ENCODE measurements at places on chromosomes 2 and 18. TPM values are rescaled to one million over a fixed set of nuclear protein-coding genes. Genes with fewer than 3 reads are reported as not detected.

UGT1A6 gene
- not detected for total RNA-seq

RPL37A gene
- total RNA-seq = 422 TPM

YES1 gene
- 50.4 TPM for total RNA-seq

COL4A3 gene
- 29.6 TPM for total RNA-seq

KLHL41 gene
- total RNA-seq = 1.2 TPM

KCNE4 gene
- 9.6 TPM for total RNA-seq

NXPH2 gene
- not detected for total RNA-seq

UGT1A8 gene
- not detected for total RNA-seq

DOCK10 gene
- 44.9 TPM for total RNA-seq

VSNL1 gene
- not detected for total RNA-seq

C2orf80 gene
- not detected for total RNA-seq

- H3K4me1 ChIP-seq = no peaks in the 10 kb centered on the region
- DNase-seq = no peak
- no peak overlapping the region for H3K4me3 ChIP-seq
- H3K27ac ChIP-seq = no peak overlapping the region
- H3K36me3 ChIP-seq = no peaks in the 10 kb centered on the region
These were observed 183.4 kb downstream of the MYO3B start for GRCh38 chr2:170361090-170361936.

GRCh38 chr18:78645216-78645615, 334.4 kb upstream of the SALL3 start:
- no peaks in the 10 kb centered on the region for H3K4me1 ChIP-seq
- no peaks in the 10 kb centered on the region for H3K36me3 ChIP-seq
- H3K27me3 ChIP-seq = no peaks in the 10 kb centered on the region
- no peak overlapping the region for H3K27ac ChIP-seq
- no peak overlapping the region for H3K4me3 ChIP-seq

- no peak for DNase-seq
- no peak overlapping the region for H3K4me3 ChIP-seq
- H3K27ac ChIP-seq = no peak overlapping the region
These were observed 57.4 kb downstream of the SP100 start for GRCh38 chr2:230473378-230473777.

DNA sequence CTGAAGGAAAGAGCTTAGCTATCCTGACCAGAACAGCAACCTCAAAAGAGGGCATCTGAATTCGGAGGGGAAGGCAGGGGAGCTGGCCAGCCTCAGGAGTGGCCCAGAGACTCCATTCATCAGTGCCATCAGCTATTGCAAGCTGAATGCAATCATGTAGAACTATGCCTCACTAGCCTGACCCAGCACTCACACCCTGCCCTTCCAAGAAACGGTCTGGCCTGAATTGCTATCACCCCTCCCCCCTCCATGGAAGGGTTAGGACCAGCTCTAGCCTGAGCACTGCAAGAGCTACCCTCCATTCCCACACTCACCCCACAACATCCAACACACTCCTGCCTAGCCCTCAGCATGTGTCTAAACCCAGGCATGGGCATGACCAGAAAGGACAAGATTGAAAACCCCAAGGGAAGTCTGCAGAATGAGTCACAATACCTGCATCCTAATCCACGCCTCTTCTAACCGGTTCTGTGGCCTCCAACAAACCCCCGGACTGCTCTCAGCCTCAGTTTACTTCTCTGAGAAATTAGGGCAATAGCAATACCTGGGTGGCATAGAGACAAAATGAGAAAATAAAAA, 120.3 kb downstream of the BCL11A start:
- no peak overlapping the region for H3K27ac ChIP-seq
- no peaks in the 10 kb centered on the region for H3K27me3 ChIP-seq

DNA sequence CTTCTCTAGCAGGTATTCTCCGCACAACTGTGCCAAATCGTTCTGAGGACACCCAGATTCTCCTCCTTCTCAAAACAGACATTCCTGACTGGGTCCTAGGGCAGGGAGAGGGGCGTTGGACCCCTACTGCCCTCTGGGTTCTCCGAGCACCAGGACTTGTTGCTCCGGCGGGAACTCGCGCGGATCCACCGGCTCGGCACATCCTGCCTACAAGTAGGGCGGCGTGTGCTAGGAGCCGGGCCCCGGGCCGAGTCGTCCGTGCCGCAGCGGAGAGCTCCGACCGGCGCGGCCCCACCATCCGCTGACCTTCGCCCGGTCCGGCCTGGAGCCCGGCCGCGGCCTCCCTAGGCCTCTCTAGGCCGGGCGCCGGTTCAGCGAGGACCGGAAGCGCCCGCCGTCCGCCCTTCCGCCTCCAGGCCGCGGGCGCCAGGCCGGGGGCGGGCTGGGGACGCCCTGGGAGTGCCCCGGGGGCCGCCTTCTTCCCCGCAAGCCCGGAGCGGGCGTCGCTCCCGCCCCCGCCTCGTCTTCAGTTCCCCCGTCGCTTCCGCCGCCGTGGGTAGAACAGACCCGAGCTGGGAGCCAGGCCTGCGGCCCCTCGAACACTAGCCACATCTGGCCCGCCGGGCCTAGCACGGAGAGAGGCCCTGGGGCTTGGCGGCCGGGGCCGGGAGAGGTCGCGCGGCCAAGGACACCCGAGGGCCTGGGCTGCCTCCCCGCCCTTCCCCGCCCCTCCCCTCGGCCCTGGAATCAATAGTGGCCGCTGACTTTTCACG, 7.6 kb upstream of the ONECUT2 start:
- DNase-seq = no peak
- H3K36me3 ChIP-seq = no peaks in the 10 kb centered on the region
- H3K4me1 ChIP-seq = no peaks in the 10 kb centered on the region
- H3K27me3 ChIP-seq = peaks cover 52% of the 10 kb centered on the region

- H3K27ac ChIP-seq = no peak overlapping the region
- no peak for DNase-seq
- H3K4me3 ChIP-seq = no peak overlapping the region
These were observed 291.1 kb downstream of the SLC8A1 start for GRCh38 chr2:40160751-40161218.

DNA sequence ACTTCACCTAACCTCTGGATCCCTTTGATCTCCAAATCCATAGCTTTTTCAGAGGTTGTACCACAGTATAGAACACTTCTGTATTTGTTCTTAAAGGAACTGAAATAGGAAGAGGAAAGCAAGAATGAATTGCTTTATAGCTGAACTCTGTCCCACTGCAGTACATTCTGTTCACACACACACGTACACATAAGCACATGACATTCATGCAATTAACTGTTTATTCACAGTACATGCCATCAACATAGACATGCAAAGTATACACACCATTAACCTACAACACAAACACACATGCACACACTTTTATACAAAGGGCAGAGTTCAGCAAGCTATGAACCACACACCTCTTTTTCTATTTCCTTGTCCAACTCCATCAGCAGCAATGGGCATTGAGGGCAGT, 43.2 kb downstream of the MRPL33 start:
- H3K27me3 ChIP-seq = no peaks in the 10 kb centered on the region
- H3K27ac ChIP-seq = no peak overlapping the region
- no peak overlapping the region for H3K4me3 ChIP-seq
- H3K36me3 ChIP-seq = no peaks in the 10 kb centered on the region

DNA sequence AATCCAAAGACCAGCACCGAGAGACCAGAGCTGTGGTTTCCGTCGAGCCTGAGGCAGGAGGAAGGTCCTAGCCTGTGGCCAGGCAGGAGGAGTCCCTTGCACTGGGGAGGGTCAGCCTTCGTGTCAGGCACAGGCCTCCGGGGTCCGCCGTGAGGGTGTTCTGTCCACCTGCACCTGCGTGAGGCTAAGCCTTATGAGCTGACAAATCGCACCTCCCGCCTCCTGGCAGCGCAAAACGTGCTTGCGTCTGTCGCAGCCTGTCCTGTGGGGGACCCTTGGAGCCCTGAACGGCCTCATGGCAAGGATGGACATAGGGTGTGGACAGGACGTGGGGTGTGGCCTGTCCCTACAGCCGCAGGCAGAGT, 73.3 kb downstream of the KCNG2 start:
- no peak overlapping the region for H3K27ac ChIP-seq
- H3K27me3 ChIP-seq = no peaks in the 10 kb centered on the region
- DNase-seq = no peak
- H3K36me3 ChIP-seq = no peaks in the 10 kb centered on the region

DNA sequence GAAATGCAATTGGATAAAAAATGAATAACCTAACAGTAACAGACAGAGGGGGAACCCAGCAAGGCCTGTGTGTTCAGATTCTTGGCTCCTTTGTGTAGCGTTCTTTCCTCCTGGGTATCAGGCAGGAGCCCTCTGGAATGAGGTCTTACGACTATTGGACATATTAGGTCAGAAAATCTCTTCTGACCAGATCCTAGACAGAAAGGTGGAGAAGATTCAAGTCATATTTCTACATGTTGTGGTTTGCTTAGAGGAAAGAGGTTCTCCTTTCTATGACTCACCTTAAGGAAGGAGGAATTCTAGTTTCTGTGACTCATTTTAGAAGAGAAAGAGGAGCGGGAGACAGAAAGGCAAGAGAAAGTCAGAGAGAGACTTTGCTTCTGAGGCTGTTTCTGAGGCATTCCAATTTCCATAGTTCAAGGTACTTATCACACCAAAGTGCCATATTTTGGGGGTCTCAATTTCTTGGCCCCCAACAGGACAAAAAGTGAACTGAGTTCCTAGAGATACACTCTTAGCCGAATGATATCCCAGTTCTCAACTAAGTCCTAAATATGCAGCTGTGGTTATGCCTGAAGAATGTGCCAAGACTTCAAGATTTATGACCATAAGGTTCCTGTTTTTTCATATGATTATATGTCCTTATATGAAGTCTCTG, 618.6 kb downstream of the ZEB2 start:
- H3K4me1 ChIP-seq = peaks cover 5% of the 10 kb centered on the region
- no peaks in the 10 kb centered on the region for H3K27me3 ChIP-seq
- H3K36me3 ChIP-seq = no peaks in the 10 kb centered on the region
- H3K27ac ChIP-seq = no peak overlapping the region

- no peaks in the 10 kb centered on the region for H3K27me3 ChIP-seq
- no peaks in the 10 kb centered on the region for H3K36me3 ChIP-seq
- no peaks in the 10 kb centered on the region for H3K4me1 ChIP-seq
- no peak for DNase-seq
These were observed 28.9 kb upstream of the GAREM2 start for GRCh38 chr2:26144031-26144430.

GRCh38 chr2:9738062-9738461, 105.2 kb upstream of the TAF1B start:
- no peak overlapping the region for H3K4me3 ChIP-seq
- no peaks in the 10 kb centered on the region for H3K36me3 ChIP-seq
- no peak overlapping the region for H3K27ac ChIP-seq

- no peaks in the 10 kb centered on the region for H3K4me1 ChIP-seq
- no peak for DNase-seq
- H3K27ac ChIP-seq = no peak overlapping the region
- no peaks in the 10 kb centered on the region for H3K27me3 ChIP-seq
These were observed 103.9 kb upstream of the GULP1 start for GRCh38 chr2:188187726-188188125.

DNA sequence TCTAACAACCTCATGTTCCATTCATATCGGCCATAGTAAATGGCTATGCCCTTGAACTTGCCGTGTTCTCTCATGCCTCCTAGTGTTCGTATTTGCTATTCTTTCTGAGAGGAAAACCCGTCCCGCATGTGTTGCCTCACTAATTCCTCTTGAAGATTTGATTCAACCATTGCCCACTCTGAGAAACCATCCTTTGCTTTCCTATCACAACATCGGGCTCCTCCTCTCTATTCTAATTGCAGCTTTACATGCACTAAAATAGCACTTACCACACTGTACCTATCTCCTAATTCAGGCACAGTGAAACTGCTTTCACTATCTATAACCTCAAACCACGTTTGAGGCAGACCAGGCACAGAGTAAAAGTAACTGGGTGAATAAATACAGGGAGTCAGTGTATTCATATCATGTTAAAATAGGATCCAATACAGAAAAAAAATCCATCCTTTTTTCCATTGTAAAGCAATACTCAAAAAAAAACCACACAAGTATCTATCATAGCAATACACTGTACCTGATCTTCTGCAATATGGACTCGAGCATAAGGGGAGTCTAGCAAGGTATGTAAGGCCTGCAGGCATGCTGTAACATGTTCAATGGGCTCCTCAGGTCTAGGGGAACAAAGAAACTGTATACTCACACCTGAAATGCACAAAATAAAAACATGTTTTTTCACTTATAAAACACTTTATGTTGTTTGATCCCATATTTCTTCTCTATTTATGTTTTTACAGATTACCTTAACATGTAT, 39.0 kb upstream of the STRN start:
- H3K4me1 ChIP-seq = no peaks in the 10 kb centered on the region
- H3K4me3 ChIP-seq = no peak overlapping the region
- no peak for DNase-seq
- H3K27ac ChIP-seq = no peak overlapping the region
- H3K36me3 ChIP-seq = peaks cover 20% of the 10 kb centered on the region

- H3K27me3 ChIP-seq = no peaks in the 10 kb centered on the region
- H3K36me3 ChIP-seq = no peaks in the 10 kb centered on the region
- H3K4me1 ChIP-seq = no peaks in the 10 kb centered on the region
These were observed 1761.2 kb upstream of the CELF4 start for GRCh38 chr18:39326772-39327171.

- no peaks in the 10 kb centered on the region for H3K36me3 ChIP-seq
- no peaks in the 10 kb centered on the region for H3K27me3 ChIP-seq
- DNase-seq = no peak
- H3K4me3 ChIP-seq = no peak overlapping the region
- no peak overlapping the region for H3K27ac ChIP-seq
These were observed 457.2 kb upstream of the MEX3C start for GRCh38 chr18:51654488-51655326.

DNA sequence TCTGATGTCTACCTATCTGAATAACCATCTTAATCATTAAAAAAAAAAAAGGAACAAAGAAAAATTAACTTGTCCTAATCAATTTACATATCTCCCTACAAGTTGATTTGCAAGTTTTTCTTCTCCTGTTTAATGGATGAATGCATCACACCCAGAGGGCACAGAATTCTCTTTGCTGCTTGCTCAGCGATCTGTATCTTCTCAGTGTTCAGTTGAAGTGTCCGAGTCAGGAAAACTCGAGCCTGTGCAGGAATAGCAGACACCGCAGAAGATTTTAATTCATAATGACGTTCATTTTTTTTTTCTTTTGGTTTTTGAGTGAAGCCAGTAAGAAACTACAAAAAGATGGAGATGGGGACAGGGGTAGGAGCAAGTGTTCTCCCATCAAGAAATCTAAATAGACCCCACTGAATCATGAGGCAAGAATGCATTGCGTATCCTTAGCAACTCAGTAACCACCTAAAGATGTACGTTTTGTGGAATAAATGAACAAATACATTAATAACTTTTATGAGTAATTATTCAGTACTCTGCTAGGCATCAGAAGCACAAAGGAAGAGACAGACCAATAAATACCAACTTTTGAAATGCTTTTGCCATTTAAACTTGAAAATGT, 675.5 kb downstream of the LRP1B start:
- no peaks in the 10 kb centered on the region for H3K36me3 ChIP-seq
- H3K27me3 ChIP-seq = no peaks in the 10 kb centered on the region
- H3K4me3 ChIP-seq = no peak overlapping the region
- no peak overlapping the region for H3K27ac ChIP-seq
- no peaks in the 10 kb centered on the region for H3K4me1 ChIP-seq
- no peak for DNase-seq

GRCh38 chr2:123958011-123958410, 67.1 kb upstream of the CNTNAP5 start:
- H3K4me1 ChIP-seq = no peaks in the 10 kb centered on the region
- no peaks in the 10 kb centered on the region for H3K36me3 ChIP-seq
- no peaks in the 10 kb centered on the region for H3K27me3 ChIP-seq
- no peak overlapping the region for H3K4me3 ChIP-seq
- no peak for DNase-seq
